ENCODE measurements at places on chromosomes 7 and 10.

DNA sequence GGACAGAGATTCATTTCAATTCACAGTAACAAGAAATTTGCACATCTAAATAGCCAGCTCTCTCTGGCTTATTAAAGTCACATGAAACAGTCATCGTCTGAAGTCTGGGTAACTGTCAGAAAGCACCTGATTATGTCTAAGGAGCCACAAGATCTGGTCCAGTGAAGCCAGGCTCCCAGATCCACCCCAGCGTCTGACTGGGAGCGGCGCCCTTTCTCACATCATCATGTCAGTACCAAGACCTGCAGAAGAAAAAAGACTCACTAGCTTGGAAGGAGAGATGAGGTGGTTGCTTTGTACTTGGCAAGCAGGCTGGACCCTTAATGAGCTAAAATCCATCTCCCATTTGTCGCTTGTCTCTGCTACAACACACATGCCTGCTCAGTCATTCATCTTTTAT is 58.4 kb downstream of the VOPP1 start:
- no peak for DNase-seq

DNA sequence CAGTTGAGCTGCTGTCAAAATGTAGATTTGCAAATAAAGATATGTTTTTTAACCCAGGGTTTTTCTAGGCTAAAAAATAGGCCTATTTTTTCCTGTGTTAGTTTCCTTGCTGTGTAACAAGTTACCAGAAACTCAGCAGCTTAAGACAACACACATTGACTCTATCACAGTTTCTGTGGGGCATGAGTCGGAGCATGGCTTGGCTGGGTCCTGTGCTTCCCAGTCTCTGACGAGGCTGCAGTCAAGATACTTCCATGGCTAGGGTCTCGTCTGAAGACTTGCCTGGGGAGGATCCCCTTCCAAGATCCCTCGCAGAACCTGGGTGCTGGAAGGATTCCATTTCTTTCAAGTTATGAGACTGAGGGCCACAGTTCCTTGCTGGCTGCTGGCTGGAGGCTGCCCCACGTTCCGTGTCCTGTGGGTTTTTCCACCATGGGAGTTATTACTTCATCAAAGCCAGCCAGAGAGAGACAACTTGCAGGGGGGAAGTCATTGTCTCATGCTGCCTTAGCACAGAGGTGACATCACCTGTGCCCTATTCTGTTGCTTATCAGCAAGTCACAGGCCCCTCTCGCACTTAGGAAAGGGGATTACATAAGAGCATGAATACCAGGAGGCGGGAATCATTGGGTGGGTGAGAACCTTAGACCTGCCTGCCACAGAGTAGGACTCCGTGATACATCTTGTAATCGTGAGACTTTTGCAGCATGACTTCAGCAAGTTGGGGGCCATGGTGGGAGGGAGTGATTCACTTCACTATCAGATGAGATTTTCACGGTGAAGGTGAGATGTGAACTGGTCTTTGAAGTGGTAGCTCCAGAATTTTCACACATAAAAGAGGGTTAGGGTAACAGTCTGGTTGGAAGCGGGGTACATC is 77.9 kb downstream of the CCNY start:
- DNase-seq: no peak

DNA sequence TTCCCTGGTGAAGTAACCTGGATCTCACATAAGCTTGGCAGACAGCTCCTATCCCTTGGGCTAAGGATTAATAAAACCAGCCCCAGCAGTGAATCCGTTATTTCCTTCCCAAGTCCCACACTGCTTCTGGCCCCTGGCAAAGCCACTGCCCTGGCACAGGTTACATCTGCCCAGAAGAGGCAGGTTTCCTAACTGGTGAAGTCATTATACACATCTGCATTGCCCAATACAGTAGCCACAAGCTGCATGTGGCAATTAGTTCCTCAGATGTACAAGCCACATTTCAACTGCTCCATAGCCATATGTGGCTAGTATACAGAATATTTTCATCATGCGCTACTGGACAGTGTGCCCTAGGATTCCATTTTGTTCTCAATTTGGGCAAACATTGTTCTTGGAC is 273.0 kb downstream of the GRM8 start:
- no peak for DNase-seq

DNA sequence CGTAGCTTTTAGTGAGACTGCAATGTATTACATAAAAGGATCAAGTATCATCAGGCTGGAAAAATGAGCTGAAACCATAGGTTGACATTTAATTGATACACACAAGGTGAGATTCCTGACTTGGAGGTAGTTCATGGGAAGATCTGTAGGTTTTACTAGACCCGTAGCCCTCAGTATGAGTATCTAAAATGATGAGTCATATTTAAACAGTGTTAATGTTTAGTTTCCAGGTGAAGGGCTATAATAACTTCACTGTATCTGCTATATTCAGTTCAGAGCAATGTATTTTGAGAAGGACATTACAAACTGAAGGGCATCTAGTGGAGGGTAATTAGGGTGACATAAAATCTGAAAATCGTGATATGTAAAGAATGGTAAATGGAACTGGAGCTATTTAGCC is 35.0 kb downstream of the ENTPD1 start:
- DNase-seq: peak; percentile 5

GRCh38 chr7:136894789-136895188 is 26.3 kb downstream of the CHRM2 start:
- no peak for DNase-seq

DNA sequence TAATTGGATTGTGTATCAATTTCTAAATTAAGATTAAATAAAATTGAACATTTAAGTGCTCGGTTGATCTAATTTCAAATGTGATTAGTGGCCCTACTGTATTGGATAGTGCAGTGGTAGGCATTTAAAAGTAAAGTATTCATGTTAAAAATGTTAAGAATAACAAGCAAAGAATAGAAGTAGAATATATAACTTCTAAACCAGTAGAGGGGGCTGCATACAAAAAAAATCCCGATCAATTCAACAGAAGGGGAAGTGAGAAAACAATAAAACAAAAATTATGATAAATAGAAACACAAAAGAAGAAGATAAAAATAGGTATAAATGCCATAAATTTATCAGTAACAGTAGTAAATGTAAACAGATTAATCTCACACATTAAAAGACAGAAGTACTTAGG is 24.9 kb upstream of the WDFY4 start:
- DNase-seq: peak; percentile 8

- no peak for DNase-seq
Observed at GRCh38 chr10:19058046-19058445, 9.4 kb downstream of the MALRD1 start.

- peak; percentile 65 for DNase-seq
Observed at GRCh38 chr10:73095481-73096021, 1.1 kb downstream of the P4HA1 start.

DNA sequence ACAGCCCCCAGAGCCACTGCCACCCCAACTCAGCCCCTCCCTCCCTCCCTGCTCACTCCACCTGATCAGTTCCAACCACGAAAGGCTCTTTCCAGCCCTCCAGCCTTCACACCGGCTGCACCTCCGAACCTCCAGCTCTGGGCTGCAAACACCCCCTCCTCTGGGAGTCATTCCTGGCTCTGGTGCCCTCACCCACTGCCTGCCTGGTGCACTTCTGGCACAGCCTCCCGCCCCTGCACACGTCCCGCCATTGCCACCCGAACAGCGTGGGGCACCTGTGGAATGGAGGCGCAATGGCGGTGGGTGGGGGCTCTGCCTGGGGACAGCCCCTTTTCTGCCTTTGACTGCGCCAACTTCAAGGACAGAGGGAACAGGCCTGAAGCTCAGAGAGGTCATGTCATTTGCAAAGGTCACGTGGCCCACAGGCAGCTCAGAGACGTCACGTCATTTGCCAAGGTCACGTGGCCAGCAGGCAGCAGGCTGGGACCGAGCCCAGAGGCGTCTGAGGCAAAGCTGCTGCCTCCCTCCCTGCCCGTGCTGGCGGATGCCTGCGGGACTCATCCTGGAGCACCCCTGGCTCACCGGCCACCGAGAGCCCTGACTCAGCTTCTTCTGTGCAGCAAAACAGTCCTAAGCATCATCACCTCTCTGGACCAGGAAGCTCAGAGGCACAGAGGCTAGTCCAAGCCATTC is 76.0 kb upstream of the DNAAF5 start:
- no peak for DNase-seq

- DNase-seq: no peak
Observed at GRCh38 chr7:75861636-75862035, 17.2 kb upstream of the RHBDD2 start.

DNA sequence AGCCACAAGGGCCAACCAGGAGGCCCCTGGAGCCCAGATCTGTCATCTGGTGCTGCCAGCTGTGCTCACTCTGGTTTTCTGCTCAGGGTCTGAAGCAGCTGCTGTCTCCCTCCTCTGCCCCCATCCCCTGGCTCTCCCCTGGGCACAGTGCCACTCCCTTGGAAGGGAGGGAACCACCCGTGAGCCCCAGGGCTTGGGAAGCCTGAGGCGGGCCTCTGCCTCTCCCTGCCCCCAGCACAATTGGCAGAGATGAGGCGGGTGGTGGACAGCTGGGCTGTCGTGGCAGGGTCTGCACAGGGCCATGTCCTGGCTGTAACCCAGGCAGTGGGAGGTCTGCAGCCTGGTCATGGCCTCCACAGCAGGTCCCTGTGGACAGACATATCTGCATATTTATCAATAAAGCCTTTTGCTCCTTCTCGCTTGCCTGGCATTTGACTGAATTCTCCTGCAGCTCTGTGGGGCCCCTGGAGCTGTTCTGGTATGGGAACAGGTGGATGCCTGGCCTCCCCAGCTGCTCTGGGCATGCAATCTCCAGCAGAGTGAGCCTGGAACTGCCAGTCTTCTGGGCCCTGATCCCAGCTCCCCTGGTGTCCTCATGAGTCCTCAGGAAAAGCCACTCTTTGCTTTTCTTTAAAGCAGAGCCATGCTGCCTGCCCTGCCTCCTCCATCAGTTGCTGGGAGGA is 1.6 kb upstream of the ANKRD2 start:
- DNase-seq: no peak

DNA sequence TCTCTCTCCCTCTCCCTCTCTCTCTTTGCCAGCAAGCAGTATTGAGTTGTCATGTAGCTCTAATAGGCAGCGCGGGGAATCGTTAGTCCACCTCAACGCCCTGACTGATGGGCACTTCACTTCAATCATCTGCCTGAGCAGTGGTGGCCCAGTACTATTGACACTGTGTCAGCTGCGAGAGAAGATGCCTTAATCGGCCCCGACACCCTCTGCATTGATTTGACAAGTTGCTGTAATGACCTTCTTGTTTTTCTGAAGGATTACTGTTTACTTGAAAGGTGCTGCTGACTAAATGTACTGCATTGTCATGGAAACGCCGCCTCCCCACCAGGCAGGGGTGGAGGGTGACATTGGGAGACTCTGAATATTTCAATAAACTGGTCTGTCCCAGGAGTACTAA is 913.8 kb downstream of the KCNMA1 start:
- no peak for DNase-seq

DNA sequence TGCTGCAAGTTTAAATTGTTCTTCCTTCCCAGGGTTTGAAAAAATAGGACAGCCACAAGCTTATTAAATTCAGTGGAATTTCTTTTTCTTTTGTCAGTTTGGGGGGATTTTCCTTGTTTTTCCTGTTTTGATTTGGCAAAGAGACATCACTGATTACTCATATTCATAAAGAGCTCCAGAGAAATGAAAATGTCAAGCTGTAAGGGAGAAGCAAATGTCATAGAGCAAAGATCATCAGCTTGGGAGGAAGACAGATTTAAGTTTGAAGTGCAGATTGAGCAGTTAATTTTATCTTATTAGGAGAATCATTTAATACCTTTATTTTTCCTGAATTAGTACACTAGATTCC is 255.8 kb upstream of the PHYHIPL start:
- DNase-seq: no peak

DNA sequence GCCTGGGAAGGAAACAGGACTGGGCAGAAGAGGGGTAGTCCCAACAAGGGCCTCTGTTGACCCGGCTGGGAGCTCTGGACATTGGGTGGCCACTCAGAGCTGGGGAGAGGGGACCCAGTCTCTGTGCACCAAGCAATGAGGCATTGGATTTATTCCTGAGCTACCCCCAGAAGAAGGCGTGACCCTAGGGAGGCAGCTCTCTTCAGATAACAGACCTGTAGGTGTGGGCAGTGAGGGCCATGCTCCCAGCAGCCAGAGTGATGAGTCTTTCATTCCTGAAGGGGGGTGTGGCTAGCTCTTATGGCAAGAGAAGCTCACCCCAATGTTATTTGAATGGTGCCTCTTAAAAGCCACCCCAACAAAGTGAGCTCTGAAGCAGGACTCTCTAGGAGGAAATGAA is 20.4 kb downstream of the TEX36 start:
- DNase-seq: peak; percentile 0

GRCh38 chr10:62626817-62627216 is 177.7 kb upstream of the ADO start:
- peak; percentile 11 for DNase-seq

GRCh38 chr7:36969376-36969775 is 245.1 kb upstream of the AOAH start:
- DNase-seq: no peak

DNA sequence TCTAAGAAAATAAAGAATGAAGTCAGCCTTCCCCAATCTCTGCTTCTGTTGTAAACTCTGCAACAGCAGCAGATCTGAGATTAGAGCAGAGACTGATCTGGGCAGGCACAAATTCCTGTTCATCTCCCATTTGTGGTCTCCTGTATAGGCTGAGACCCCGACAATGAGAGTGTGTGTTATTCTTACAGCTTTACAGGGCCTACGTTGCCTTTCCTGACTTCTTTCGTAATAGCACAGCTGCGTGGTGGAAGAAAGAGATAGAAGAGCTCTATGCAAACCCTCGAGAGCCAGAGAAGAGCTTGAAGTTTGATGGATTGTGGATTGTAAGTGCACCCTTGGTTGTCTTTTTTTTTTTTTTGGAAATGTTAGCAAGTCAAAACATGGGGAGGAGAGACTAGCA is 72.1 kb downstream of the PRSS58 start:
- no peak for DNase-seq

Data from kidney glomerular epithelial cell (primary cell).